ENCODE measurements at places on chromosomes 5 and 9.

DNA sequence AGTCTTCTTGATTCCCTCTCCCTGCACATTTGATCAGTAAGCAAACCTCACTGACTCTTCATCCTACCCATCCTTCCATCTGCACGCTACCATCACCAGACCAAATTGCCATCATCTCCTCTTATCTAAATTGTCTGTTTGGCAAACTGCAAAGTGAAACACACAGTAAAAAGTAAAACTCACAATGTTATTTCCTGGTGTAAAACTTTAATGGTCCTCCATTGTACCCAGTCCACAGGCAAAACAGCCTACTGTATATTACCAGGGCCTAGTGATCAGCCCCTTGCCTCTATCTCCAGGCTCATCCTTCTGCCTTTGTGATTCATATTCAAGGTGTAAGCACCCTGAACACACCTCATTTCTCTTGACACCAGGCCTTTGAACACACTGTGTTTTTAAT is 83.3 kb upstream of the GPR151 start:
- DNase-seq: no peak

- DNase-seq: no peak
Observed at GRCh38 chr5:91020065-91020800, 362.9 kb downstream of the ARRDC3 start.

GRCh38 chr5:151086192-151086869 is 5.5 kb upstream of the TNIP1 start:
- no peak for DNase-seq

GRCh38 chr9:4118666-4119065 is 181.2 kb downstream of the GLIS3 start:
- no peak for DNase-seq

DNA sequence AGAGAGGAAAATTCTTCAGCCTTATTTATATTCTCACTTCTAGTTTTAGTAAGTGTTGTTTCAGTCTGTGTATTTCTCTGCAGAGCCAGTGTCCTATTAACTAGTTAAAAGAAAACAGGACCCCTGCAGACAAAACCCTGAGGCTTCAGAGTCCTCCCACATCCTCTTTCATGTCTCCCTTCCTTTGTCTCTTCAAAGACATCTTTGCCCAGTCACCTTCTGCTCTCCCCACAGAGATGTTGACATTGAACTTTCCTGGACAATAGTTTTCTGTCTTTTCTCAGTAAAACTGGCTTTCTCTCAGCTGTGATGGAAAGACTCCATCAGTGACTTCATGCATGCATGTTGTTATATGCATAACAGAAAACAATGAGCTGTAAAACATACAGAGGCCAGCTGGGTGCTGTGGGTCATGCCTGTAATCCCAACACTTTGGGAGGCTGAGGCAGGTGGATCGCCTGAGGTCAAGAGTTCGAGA is 20.2 kb downstream of the GRAMD2B start:
- DNase-seq: no peak

DNA sequence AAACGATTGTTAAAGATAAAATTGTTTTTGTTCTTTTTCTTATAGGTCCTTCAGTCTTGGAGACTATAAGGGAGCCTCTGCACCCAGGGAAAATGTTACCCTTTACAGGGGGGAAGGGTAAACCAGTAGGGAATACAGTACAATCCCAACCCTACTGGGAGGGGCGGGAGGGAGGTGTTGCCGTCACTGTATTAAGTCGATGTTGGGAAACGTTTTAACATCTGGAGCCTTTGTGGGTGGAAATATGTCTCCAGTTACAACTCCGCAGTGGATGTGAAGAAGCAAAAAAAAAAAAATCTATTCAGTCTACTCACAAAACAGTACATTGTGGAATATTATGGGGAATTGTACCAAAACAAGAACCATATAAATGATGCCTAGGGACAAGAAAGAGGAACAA is 47.2 kb upstream of the FCHO2 start:
- no peak for DNase-seq

DNA sequence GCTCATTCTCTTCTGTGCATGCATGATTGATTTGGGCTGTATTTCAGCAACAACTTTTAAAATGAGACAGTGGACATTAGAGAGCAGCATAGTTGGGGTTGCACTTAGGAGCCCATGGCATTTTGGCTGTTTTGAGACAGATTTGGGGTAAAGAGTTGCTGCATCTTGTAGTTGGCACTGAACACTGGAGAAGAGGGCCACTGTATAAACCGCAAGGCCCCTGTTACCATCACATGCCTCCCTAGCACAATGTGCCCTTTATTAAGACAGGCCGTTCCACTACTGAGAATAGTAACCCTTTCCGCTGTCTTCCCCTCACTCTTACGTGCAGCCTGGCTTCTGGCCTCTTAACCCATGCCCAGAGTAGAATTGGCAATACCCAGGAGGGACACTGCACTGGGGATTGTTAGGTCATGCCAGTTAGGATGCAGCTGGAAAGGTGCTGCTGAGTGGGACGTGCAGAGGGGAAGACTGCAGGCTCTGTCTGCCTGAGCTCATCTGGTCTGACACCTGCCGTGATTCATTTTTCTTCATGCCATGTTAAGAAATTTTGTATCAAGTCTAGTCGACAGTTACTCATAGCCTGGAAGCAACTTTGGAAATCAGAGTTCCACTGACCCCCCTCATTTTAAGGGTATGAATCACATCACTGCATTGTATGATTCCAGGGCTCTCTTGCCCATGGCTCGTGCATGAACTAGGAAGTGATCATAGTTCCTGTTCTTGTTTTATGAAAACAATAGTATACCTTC is 146.9 kb upstream of the DMRT1 start:
- no peak for DNase-seq

DNA sequence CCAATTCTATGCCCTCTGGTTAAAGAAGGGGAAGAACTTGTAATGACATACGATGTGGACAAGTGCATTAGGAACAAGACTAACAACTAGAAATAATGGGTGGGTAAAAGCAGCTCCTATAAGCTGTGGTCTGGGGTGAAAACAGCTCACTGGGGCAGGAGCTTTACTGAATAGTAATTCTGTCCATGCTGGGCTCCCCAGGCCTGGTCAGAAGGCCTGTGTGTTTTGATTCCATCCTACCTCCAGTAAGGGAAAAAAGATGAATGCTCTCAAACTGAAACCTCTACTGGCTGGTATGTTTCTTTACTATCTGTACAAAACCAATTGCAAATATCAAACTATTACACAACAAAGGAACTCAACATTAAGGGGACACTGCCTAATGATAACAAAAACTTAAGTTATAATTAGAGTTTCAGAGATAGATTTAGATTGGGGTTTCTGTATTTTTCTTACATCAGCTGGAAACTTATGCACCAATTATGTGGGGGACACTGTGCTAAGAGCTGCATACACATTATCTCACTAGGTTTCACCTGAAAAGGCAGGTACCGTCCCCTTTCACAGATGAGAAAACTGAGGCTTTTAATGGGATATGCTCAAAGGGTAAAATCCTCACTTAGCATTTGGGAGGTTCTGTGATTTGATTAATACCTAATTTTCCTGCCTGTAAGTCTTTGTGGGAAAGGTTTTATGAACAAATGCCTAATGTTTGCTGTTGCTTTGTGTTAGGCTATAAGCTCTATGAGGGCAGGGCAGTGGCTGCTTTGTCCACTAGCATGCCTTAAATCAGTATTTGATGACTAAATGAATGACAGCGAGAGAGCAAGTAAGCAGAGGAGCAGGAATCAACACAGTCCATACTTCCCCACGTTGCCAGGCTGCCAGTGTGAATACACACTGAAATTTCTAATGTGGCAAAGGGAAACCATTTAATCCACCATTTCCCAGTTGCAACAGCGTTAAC is 53.6 kb downstream of the ELL2 start:
- no peak for DNase-seq

- no peak for DNase-seq
Observed at GRCh38 chr5:7877851-7878250, 8.9 kb downstream of the MTRR start.

DNA sequence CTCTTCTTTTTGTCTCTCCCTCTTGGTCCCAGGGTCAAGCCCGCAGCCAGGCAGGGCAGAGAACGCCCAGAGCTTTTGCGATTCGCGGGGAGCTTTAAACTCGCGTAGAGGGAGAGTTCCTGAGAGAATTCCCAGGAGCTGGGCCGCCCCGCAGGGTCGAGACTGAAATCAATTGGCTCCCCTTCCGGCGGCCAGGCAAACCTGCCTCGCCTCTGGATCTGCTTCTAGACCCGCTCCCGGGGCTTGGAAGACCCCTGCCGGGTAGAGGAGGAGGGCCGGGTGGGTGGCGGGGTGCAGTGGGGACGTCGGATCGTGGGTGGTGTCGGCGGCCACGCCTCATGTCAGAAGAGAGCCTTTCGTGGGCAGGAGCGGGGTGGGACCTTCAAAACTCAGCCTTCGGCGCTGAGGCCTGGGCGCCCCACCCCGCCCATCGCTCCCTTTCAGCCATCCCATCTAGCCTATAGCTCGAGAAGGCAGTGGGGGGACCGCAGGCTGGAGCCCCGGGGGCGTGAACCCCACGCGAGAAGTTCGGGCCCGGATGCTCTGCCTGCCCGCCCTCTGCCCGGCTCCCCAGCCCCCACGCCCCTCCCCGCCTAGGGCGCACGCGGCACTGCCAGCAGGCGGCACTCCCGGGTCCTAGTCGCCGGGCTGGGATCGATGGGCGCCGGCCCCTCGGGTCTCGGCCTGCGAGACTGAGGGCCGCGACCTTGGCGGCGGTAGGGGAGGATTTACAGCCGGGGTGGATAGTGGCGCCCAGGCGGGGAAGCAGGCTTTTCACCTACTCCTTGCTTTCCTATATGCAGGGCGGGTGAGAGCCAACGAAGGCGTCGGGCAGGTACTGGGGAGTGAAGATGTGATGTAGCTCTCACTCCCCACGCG is 6.1 kb downstream of the PRDM6 start:
- no peak for DNase-seq

DNA sequence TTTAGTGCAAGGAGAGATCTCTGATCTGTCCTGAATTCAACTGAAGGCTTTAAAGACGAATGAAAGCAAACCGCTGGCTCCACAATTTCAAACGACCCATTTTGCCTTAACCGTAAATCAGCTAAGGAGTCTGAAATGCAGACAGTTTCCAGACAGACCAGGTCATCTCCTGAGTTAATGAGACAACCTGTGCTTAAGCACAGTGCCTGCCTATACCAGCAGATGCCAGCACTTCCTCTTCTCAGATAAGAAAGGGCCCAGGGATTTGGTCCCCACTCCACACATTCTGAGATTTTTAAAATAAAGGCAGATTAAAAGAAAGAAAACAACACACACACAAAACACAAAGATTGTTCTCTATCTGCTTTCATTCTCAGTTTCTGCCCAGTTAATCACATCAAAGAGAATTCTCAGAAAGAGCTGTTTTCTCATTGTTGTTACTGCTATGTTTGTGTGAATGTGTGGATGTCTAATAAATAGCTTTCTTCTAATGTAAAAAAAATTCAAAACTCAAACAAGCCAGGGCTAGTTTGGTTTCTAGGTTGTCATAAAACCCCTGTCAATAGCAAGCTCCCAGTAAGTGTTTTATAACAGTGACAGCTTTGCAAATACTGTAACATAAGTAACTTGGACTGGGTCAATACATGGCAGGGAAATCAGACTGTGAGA is 157.7 kb upstream of the SLC24A2 start:
- DNase-seq: no peak

- no peak for DNase-seq
Observed at GRCh38 chr9:129828969-129829368, 5.0 kb upstream of the TOR1A start.

DNA sequence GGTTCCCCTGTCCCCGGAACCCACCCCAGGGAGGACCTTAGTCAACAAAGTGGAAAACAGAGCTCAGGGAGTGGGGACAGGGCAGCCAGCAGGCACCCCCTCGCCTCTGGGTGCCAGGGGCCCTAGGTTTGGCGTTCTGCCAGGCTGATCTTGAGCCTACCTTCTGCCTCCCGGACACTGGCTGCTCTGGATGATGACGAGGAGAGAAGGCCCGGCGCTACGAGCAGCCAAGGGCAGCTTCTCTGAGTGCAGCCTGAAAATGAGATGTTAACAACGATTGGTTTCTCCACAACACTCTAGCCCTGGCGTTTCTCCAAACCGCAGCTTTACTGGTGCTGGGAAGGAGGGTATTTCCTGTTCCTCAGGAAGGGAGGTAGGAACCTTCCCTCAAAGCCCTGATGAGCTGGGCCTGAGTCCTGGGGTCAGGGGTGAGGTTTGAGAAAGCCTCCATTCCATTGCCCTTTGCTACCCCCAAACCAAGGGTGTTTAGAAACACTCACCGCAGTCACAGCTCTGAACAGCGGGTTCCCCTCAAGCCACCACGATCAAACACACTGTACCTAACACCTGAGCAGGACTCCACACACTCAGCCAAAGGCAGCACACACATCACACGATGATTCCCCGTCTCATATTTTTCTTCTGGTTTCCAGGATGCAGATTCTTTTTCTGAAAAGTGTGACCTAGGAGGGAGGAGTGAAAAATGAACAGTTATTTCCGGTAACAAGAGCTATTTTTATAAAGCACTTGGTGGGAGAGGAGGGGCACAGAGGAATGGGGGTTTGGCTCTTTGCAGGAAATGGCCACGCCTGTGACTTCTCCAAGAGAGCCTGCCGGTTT is at the start of gene STING1:
Gene STING1 (minus strand): TSS at position 709 of the 840 bp plus-strand sequence. CDS start 1,054 bp downstream, outside the sequence.
- peak; percentile 11 for DNase-seq

DNA sequence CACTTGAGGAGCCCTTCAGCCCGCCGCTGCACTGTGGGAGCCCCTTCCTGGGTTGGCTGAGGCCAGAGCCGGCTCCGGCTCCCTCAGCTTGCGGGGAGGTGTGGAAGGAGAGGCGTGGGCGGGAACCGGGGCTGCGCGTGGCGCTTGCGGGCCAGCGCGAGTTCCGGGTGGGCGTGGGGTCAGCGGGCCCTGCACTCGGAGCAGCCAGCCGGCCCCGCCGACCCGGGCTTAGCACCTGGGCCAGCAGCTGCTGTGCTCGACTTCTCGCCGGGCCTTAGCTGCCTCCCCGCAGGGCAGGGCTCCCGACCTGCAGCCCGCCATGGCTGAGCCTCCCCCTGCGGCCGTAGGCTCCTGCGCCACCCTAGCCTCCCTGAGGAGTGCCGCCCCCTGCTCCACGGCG is 6.2 kb upstream of the SHB start:
- no peak for DNase-seq

- no peak for DNase-seq
Observed at GRCh38 chr5:135861641-135862040, 27.2 kb downstream of the SLC25A48 start.

GRCh38 chr9:107620801-107621200 is 131.2 kb upstream of the KLF4 start:
- no peak for DNase-seq

DNA sequence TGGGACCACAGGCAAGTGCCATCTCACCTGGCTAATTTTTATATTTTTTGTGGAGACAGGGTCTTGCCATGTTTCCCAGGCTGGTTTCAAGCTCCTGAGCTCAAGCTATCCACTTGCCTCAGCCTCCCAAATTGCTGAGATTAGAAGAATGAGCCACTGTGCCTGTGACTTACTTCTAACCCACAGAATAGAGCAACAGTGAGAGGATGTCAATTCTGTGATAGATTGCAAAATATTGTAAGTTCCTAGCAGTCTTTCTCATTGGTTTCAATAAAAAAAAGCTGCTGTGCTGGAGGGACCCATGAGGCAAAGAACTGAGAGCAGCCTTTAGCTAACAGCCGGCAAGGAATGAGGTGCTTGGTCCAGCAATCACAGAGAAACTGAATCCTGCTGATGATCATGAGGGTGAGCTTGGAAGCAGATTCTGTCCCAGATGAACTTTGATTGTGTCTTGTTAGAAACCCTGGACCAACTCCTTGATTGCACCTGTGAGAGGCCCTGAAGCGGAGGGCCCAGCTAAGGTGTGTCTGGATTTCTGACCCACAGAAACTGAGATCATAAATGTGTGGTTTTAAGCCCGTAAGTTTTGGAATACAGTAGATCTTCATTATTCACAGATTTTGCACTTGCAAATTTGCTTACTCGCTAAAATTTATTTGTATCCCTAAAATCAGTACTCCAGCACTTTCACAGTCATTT is 149.7 kb downstream of the GCNT1 start:
- DNase-seq: no peak

Data from NCI-H2081 (cell line).